ENCODE measurements at places on chromosomes 5 and 9.

DNA sequence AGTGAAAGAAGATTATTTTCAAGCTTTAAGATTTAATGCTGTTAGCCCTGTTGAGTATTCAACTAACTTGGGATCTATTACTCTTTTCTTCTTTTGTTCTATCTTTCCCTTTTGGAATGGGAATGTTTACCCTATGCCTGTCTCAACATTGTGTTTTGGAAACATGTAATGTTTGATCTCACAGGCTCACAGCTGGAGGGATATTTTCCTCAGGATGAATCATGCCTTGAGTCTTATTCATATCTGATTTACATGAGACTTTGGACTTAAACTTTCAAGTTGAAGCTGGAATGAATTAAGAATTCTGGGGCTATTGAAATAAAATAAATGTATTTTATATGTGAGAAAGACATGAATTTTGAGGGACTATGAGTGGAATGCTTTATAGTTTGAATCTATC, 607.8 kb upstream of the PTGER4 start:
- DNase-seq, result no peak

DNA sequence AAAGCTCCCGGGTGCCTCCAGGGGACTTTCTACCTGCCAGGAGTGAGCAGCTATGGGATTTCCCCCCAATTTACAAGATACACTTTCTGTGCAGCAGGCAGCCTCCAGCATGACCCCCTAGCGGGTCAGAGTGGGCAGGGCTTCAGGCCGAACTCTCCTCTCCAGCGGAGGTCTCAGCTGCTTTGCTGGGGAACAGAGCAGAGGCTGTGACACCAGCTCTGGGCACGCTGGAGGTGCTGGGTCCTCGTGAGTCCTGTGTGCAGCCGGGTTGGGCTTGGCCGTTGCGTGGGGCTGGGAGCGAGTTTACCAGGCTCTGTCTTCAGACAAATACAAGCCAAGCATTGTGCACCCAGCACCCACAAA, 2.9 kb downstream of the NRARP start:
- DNase-seq, result peak; percentile 60

DNA sequence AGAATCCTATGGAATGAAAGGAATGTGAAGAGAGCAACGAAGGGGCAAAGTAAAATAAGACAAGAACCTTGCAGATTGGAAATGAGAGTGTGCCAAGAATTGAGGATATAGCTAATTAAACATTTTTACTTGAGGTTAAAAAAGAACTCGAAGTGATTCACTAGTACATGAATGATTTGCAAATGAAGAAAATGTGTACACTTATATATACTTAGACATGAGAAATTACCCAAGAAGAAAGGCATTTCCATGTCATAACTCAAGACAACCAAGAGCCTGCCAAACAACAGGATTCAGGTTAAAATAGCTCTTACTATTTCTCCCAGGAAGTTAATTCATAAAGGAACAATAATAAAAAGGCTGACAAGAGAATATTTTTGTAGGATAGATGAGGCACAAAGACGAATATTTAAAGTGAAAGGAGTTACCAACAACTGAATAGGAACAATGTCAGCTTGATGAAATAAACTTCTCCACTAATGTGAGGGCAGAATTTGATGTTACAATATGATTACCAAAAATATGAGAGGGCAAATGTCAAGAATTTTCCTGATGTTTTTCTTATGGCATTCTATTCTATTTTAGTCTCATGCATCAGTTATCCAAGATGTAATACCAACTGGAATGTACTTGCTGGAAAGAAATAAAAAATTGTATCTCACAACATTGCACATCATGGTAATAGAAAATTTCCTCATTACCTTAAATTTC, 18.9 kb upstream of the NPR3 start:
- no peak for DNase-seq

DNA sequence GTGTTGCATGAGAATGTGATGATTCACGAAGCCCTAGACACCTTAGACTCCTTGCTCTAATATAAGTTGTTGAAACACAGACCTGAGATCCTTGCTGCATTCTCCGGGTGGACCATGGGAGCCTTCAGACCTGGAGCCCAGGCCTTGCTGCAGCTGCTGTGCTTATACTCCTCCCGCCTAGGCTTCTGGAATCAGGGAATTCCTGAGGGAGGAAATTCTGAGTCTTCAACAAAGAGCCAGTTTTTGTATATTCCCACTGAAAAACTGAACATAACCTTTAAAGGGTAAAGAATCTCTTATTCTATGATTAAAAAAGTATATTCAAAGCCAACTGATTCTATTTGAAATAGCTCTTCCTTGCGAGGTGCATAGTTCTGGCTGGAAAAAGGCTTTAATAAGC, 245.1 kb upstream of the ELAVL2 start:
- DNase-seq, result no peak
